ENCODE measurements at places on chromosomes 5 and 9.

DNA sequence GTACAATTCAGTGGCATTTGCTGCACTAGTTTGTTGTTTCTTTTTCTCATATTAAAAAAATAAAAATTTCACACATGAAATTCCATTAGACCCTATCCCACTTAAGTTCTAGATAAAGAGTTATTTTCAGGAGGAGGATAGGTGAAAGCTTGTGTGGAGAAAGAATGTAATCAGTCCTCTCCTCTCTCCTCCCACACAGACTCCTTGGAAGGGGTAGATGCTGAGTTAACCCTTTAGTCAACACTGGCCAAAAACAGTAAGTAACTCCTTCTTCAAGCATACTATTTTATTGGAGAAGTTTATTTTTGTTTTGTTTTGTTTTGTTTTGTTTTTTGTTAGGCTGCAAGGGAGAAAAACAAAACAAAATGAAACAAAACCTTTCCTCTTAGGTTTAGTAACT lies 30.6 kb upstream of the LMNB1 start:
- DNase-seq = no peak

DNA sequence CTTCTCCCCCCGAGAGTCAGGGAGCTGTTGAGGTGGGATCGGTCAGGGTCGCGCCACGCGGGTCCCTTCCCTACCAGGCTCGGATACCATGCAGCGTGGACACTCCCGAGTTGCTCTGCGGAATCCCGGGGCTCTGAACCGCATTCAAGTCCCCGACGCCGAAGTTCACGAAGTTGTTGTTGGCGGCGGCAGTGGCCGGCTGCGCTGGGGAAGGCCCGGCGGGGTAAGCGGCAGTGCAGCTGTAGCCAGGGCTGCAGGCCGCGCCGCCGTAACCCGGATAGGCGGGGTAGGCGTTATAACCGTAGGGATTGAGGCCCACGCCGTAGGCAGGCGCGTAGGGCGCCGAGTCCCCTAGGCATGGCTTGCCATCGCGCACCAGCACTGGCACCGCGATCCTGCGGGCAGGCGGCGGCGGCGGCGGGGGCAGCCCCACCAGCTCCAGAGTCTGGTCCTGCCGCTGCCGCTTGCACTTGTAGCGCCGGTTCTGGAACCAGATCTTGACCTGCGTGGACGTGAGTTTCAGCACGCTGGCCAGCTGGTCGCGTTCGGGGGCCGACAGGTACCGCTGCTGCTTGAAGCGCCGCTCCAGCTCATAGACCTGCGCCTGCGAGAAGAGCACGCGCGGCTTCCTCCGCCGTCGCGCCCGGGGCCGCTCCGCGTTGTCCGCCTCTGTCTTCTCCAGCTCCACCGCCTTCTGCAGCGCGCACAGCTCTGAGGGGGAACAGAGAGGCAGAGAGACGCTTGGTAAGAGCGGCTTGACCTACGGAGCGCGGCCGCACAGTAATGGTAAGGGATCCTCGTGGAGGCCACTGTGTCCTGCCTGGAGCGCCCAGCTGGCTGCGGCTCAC lies 2.3 kb downstream of the NKX2-5 start:
- no peak for DNase-seq

DNA sequence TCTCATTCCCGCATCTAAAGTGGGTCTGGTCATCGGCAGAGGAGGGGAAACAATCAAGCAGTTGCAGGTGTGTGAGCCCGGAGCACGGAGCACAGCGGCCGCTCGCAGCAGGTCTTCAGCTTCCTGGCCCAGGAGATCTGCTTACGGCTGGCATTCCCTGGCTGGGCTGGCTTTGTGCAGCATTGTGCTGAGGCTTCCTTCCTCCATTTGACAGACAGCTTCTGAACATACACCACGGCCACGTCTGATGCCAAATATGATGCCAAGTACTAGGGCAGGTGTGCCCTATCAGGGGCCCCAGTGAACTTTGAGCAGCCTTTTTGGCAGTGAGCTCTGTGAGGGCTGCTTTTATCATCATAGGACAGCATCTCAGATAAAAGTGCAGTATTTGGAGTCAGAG lies 37.1 kb downstream of the FUBP3 start:
- no peak for DNase-seq

DNA sequence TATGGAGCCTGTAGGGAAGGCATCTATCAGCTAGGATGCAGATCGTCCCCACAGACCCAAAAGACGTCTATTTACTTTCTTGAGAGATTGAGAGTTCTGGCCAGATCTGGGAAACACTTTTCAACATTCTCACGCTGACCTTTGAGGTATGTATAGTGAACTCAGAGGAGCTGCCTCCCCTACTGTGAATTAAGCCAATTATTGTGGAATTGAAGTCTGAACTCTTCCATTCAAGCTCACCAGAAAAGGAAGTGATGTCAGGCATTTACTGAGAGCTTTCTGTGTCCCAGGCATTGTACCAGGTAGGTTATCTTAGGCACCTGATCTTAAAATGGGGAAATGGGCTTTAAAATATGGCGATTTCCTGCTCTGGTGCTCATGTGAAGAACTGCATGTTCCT lies 136.5 kb downstream of the SV2C start:
- no peak for DNase-seq

DNA sequence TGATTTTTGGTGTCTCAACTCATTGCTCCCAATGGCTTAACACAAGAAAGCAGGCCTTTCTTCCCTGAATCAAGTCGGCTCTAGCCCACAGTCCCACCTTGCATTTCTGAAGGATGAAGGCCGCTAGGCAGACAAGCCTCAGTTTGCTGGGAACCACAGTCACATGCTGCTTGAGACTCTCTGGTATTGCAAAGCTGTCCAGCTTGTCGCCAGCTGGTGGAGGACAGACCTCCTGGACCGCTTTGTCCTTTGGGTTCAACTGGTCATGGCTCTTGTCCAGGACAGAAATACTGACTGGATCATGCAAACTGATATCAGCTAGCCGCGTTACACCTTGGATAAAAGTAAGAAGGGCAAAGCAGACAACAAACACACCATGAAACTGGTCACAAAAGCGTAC lies 23.1 kb downstream of the DDX31 start:
- no peak for DNase-seq

DNA sequence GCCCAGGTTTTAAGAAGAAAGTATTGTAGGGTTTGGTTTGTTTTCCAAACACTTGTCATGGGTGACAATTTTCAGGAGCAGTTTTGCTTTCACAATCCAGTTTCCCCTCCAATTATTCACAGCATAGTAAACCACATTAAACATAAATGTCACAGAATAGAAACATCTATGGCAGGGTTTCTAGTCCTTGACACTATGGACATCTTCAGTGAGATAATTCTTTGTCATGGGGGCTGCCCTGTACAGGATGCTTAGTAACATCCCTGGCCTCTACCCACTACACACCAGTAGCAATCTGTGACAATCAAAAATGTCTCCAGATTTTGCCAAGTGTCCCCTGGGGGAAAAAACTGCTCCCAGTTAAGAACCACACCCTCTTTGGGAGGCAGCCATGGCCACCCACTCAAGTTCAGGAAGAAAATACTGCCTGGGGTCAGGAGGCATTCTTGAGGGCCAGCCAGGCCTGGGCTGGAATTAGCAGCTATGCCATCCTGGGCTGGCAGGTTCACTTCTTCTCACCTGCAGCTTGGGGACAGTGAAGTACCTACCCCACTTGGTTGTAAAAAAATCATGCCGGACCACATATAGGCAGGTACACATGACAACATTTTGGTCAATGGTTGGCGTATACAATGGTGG lies 116.3 kb downstream of the HSD17B3 start:
- DNase-seq = no peak

DNA sequence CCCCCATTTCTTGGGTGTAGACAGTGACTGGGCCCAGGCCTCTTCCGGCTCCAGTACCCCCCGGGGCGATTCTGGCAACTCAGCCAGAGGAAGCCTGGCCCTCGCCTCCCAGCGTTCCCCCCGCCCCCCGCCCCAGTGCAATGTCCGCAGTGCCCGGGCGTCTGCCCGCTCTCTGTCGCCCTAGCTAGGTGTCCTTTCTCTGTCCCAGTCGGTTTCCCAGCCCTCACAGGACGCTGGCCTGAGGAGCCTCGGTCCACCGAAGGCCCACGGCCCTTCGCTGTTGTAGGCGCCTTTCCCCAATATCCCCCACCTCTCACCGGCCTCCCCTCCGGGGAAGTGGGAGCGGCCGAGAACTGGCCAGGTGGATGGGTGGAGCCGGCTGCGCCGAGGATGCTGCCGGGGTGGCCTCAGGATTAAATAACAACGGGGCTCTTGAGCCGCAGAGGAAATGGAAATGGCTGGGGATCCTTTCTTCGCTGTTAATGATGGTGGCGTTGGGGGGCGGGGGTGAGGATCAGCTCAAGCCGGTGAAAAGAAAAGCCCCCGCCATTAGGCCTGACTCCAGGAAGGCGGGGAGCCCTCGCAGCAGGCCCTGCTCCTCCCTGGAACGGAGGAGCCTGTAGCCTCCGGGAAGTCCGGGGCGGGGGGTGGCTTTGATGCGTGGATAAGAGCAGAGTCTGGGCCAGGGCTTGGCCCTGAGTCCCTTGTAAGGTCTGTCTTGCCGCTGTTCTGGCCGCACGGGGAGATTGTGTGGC lies 1.1 kb upstream of the SPRY4 start:
- DNase-seq = no peak

DNA sequence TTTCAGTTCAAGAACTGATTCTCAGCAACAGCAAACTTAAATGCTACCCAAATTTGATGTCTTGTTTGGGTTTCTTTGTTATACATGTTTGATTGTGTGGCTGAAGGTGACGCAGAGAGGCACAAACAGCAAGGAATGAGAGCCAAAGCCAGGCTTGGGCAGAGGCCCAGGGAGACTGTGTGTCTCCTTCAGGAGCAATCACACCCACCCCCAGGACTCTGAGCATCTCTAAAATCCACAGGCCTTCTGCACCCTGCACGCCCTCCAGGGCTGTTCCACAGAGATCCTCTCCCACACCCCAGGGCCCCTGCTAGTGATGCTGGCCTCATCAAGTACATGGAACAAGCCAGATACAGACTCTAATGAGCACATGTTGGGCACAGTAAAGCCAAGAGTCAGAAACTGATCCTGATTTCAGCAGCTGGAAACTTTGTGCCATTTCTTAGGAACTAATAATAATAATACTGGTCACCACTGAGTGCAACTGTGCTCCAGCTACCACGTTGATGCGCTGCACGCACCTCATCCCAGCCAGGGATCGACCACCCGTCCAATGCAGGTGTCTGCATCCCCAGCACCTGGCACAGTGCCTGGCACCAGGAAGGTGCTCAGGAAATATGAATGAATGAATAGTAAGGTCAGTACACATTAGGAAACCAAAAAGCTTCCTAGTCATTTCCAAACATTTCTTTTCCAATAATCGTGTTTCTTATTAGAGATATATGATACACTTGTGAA lies 54.6 kb upstream of the TCF7 start:
- DNase-seq = no peak

DNA sequence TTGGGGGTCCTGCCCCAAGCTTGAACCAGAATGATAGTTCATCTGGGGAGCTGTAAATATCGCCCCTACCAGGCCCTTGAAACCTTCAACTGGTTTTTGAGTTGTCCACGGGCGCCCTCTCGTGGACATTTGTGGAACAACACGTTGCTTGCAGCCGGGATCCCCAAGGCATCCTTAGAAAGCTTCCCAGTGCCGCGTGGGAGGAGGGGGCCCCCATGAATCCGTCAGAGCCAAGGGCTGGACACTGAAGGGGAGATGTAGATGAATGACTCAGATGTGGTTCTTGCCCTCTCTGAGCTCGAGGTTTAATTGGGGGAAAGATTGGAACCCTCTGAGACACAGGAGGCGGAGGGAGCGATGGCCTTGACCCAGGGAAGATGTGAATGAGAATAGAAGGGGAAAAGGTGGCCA lies 31.8 kb upstream of the ORM1 start:
- peak; percentile 42 for DNase-seq

DNA sequence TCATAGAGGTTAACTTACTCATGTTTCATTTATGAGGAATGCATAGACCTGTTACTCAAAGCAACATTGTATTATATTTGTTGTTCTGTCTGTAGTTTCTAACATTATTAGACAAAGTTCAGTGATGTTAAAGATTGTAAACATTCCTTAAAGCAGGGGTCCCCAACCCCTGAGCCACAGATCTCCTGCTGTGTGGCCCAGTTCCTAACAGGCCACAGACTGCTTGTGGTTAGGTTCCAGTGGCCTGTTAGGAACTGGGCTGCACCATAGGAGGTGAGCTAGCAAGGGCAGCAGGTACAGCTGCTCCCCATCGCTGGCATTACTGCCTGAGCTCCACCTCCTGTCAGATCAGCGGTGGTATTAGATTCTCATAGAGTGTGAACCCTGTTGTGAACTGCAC lies 181.1 kb downstream of the KDM4C start:
- DNase-seq = peak; percentile 83

Data from astrocyte of the cerebellum (primary cell).